ENCODE measurements at places on chromosomes 1 and 21.

GRCh38 chr1:201890806-201891450, 2.2 kb downstream of the SHISA4 start:
- DNase-seq = no peak

GRCh38 chr1:224504297-224505041, 69.9 kb upstream of the WDR26 start:
- DNase-seq = no peak

GRCh38 chr1:26239936-26240335, 5.9 kb downstream of the CEP85 start:
- DNase-seq = no peak

- no peak for DNase-seq
Observed at GRCh38 chr1:15345705-15346345, 63.9 kb upstream of the EFHD2 start.

DNA sequence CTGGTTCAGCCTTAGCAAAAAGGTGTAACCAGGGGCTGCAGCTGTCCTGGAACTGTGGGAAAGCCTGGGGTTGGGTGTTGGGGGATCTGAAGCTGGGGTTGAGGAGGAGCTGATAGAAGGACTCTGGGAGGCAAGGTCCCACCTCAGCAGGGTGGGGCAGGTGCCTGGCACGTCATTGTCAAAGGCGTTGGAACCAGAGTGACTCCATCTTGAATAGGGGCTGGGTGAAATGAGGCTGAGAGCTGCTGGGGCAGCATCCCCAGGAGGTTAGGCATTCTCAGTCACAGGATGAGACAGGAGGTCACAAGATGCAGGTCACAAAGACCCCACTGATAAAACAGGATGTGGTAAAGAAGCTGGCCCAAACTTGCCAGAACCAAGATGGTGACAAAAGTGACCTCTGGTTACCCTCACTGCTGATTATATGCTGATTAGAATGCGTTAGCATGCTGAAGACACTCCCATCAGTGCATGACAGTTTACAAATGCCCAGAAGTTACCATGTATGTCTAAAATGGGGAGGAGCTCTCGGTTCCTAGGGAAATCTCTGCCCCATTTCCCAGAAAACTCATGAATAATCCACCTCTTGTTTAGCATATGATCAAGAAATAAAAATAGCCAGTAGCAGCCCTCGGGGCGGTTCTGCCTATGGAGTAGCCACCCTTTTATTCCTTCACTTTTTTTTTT, 85.4 kb downstream of the IER5 start:
- DNase-seq = no peak

- DNase-seq = no peak
Observed at GRCh38 chr1:204487256-204487615, 7.4 kb downstream of the PIK3C2B start.

DNA sequence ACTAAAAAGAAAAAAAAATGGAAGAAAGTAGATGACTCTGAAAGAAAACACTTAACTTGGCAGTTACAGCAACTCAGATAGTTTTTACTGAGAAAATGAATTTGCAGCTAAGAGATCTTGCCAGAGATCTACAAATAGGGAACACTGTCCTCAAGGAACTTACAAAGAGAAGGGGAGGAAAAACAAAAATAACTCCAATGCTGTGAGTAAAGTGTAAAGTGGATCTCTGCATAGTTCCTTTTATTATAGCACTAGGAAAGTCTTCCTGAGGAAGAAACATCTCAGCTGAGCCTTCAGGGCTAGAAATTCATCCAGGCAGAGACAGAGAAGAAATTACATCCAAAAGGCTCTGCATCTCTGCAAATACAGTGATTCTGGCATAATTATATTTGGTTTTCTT, 3.9 kb downstream of the CD1B start:
- DNase-seq = no peak

DNA sequence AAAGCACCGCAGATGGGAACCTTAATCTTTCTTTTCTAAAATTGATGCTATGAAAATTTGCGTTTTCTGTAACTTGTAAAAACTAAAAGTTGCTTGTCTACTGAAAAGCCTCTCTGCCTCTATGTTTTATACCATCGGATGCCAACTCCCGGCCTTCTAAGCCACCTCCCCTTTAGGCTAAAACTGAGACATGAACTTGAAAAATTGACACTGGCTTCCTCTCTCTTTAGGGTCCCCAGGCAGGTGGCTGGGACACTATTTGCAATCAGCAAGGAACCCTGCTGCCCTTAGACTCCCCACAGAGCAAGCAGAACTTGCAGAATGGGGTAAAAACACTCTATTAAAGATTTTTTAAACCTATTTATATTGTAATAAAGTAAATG, 151.1 kb upstream of the CAMK1G start:
- DNase-seq = no peak

Data from stimulated activated CD4-positive, alpha-beta T cell treated with anti-CD3 and anti-CD28 coated beads, TNF-alpha, amount 100 ng/mL, for 48 hours (primary cell).